ENCODE measurements at places on chromosomes 1 and 21. TPM values are rescaled to one million over a fixed set of nuclear protein-coding genes. Genes with fewer than 3 reads are reported as not detected.

DNA sequence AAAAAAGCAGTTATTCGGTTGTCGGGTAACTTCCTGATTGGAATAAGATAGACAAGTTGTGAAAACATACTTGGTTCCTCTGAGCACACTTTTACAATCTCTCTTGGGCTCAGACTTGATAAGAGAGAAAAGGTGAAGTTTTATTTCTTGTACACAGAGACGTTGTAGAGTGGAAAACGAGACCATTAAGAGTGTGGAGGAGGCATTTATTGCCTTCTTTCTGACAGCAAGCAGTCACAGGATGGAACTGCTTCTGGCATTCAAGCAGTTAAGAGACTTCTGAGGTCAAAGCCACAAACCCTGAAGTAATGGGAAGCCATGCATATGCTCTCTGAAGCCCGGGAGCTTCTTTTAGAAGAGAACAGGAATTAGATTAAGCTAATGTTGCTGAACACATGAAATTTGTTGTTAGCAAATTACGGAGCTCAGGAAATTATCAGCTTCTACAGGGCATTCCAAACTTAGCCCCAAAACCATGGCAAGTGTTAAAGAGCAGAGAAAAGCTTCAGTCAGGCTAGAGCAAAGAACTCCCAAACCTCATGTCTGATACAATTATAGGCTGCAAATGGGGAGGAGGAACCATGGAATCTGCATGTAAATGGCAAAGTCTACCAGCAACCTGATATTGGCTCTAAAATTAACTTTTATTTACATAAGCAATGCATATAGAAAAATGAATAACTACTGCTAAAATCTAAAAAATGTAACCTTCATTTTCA lies 26.0 kb downstream of the S1PR1 start:
- no peak for DNase-seq

- DNase-seq = no peak
These were observed 92.7 kb downstream of the LEPR start for GRCh38 chr1:65512967-65513780.

DNA sequence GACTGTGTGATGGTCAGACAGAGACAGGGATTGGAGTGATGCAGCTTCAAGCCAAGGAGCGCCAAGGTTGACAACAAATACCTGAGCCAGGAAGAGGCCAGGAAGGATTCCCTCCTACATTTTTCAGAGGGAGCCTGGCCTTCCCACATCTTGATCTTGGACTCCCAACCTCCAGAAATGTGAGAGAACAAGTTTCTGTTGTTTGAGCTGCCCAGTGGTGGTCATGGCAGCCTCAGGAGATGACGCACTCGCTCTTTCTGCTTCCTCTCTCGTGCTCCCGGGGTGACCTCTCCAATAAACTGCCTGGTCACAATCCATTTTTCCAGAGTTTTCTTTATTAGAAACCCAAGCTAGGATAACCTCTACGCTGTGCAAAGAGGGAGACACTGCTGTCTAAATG lies 16.6 kb upstream of the IGSF5 start:
- DNase-seq = no peak

DNA sequence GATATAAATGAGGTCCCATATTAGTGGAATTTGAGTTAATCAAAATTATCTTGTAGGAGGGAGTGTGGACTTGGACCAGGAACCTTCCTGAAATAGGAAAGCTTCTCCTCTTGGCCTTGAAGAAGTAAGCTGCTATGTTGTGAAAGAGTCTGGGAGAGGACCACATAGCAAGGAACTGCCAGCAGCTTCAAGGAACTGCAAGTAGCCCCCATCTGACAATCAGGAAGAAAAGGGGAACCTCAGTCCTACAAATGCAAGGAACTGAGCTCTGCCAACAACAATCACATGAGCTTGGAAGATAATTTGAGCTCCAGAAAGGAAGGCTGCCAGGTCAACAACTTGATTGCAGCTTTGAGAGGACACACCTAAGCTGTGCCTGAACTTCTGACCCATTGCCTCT lies 8.2 kb upstream of the PRMT6 start:
- no peak for DNase-seq

GRCh38 chr1:63124666-63125191 lies 197.6 kb upstream of the FOXD3 start:
- no peak for DNase-seq

GRCh38 chr1:36968730-36969129 lies 65.6 kb downstream of the GRIK3 start:
- DNase-seq = no peak

DNA sequence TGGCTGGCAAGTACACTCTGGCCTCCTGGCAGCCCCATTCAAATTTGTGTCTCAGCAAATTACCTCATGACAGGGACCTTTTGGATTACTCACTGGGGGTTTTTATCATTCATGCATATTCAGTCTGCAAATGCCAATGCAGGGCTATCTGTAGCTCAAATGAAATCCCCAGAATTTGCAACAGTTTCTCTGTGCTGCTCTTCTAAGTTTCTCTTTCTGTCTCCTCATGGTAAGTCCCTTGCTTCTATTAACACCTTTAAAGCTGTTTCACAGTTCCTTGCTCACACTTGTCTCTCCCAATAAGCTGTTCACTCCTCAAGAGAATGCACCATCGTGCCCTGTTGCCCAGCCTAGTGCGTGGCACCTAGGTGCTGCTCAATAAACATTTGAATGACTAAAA lies 3.3 kb upstream of the FAM78B start:
- no peak for DNase-seq

DNA sequence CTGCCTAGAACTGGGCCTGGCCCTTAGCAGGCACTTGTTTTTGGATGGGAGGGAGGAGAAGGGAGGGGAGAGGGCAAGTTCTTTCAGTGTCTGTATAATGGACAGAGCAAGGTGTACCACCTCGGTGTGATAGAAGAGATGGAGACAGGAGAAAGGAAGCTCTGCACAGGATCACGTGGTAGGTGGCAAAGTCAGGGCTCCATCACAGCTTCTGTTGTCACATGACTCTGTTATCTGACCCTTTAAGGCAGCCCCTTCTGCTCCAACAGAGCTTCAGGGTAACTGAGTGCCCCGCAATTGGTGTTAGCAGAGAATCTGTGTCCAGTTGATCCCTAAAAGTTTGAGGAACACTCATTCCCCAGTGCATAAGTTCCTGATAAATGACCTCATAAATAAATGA lies 16.5 kb upstream of the ETS2 start:
- no peak for DNase-seq

DNA sequence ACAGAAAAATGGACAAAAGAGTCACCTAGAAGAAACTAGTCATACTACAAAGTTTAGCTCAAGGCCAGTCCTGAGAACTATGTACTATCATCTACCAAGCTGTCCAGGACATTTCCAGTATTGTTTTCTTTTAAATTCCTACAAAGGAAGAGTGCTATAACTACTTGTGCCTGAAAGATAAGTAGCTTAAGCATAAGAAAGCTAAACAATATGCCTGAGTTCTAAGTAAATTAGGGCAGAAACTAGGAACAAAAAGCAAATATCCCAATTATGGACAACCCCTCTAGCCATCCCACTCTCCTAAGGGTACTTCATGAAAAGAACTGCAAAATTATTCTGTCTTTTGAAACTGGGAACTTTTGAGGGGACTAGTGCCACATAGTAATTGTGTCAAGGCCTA lies 5.3 kb upstream of the RGS2 start:
- no peak for DNase-seq

- no peak for DNase-seq
These were observed 79.8 kb downstream of the WDR4 start for GRCh38 chr21:42799516-42799915.

GRCh38 chr1:36665478-36666080 lies 182.9 kb upstream of the CSF3R start:
- DNase-seq = no peak

GRCh38 chr1:94273111-94273510 lies 35.7 kb upstream of the ARHGAP29 start:
- no peak for DNase-seq

B4GALT2 gene
- total RNA-seq = 23.4 TPM

MEAF6 gene
- 74.2 TPM for total RNA-seq

LCE2B gene
- not detected for total RNA-seq

IFFO2 gene
- 12.2 TPM for total RNA-seq

FCER1G gene
- total RNA-seq = 31.5 TPM

CELA3B gene
- 13.7 TPM for total RNA-seq

Data from mucosa of gallbladder (tissue), 1 donor.